ENCODE measurements at places on chromosomes 11 and 22.
A peak's percentile ranks its signal among the peaks of the same experiment; 100 is the strongest.

DNA sequence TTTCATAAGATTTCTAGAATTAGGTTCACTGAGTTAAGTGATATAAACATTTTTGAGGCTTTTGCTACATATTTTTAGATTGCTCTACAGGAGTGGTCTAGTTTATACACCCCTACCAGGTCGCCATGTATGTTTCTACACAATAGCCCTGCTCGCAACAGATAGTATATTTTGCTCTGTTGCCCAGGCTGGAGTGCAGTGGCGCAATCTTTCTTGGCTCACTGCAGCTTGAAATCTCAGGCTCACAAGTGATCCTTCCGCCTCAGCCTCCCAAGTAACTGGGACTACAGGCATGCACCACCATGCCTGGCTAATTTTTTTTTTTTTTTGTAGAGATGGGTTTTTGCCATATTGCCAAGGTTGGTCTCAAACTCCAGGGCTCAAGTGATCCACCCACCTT, 10.4 kb downstream of the ZNRF3 start:
- DNase-seq, result no peak

GRCh38 chr11:131121426-131122333, 205.4 kb upstream of the SNX19 start:
- DNase-seq, result no peak

DNA sequence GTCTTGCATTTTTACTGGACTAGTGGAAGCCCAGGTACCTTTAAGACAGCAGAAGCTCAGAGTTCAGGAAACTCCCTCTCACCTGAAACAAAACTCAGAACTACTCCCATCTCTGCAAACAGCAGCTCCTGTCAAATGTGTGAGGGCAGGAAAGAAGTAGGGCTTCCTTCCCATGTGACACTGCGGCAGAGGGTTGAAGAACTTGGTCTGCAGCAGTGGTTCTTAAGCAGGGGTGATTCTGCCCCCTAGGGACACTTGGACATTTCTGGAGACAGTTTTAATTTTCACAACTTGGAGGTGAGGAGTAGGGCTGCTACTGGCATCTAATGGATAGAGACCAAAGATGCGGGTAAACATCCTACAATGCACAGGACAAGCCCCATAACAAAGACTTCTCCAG, 63.4 kb downstream of the RCN1 start:
- DNase-seq, result no peak

DNA sequence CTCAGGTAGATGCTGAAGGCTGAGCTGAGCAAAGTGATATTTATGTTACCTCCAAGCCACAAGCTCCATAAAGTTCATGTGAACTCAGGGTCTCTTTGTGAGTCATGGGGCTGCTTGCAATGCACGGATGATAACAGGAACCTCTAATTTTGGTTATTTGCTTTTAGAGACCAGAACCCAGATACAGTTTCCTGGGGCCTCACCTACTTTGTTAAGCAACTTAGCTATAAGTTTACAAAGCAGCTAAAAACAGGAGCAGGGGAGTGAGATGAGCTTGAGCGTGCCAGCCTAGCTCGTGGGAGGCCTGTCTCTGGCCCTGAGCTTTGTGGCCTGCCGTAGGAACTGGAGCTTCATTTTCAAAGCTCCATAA, 29.2 kb downstream of the SREBF2 start:
- DNase-seq, result peak; percentile 31

GRCh38 chr11:69881467-69882269, 62.5 kb upstream of the FGF3 start:
- no peak for DNase-seq

DNA sequence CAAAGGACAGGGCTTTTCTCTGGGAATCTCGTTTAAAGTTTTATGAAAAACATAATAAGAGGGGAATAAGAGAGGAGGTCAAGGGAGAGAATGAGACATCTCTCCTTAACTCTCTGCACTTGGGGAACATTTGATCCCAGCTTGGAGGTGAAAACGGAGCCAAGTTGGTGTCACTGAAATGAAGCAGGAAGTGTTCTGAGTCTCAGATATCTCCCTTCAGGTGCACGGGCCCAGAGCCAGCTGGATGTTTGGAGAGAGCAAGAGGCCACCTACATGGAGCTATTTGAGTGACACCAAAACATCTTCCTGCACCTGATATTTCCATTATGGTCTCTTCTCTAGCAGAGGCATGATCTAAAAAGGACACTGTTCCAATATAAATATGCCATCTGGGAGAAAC, 85.7 kb downstream of the BLID start:
- no peak for DNase-seq

- no peak for DNase-seq
Measured at GRCh38 chr11:72816404-72816990, 2.3 kb downstream of the ATG16L2 start.

DNA sequence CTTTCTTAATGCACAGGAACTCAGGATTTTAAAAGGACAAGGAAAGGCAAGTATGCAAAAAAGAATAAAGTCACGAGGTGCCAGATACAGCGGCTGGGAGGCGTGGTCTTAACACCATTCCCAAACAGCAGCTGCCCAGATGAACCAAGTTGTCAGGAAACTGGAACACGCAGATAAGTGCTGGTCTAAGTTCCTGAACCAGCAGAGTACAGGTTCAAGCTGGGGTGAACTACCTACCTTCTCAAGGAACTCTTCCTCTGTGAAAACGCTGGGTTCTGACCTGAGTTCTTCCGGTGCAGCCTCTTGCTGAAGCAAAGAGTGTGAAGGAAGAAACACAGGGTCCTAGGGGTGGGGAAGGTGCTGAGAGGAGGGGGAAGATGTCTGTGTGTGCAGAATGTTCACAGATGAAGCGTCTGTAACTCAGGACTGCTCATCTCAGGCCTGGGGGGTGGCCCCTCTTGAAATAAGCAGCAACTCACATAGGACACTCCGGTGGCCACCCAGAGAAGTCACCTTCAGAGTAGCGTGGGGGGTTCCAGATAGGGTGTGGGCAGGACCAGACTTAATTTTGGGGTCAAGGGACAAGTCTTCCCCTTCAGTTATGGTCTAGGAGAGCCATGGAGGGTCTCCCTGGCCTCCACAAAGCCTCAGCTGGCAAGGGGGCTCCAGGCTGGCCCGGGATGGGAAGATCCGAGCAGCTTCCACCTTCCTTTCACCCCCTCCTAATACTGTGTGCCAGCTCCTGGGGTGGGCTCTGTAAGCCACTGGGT, 3.2 kb downstream of the TPST2 start:
- no peak for DNase-seq

DNA sequence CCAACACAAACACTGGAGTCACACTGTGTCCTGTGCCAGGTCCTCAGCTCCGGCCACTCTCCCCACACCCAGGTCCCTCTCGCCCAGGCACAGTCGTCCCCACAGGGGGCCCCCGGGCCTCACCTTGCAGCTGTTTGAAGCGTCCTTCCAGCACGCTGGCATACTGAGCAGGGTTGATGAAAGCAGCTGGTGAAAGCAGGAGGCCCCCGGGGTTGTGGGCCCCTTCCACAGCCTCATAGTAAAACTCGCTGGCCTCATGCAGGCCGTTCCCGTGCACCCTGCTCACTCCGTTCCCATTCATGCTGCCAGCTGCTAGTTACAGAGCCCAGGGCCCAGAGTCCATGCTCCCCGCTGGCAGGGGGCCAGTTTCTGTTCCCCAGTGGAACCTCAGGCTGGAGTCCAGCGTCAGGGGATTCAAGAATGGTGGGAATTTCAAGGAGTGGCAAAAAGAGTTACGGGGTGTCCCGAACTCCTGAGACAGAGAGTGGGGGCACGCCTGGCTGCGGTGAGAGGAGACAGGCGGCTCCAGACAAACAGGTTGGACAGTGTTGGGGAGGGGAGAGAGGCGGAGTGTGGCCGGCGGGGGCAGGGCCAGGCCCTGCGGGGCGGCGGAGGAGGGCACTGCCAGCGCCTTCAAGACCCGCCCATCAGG, 10.6 kb downstream of the SPTBN2 start:
- DNase-seq, result no peak

GRCh38 chr11:111088847-111089355, 156.6 kb upstream of the POU2AF2 start:
- DNase-seq, result no peak

- DNase-seq, result no peak
Measured at GRCh38 chr22:32583921-32584335, 109.3 kb downstream of the FBXO7 start.

DNA sequence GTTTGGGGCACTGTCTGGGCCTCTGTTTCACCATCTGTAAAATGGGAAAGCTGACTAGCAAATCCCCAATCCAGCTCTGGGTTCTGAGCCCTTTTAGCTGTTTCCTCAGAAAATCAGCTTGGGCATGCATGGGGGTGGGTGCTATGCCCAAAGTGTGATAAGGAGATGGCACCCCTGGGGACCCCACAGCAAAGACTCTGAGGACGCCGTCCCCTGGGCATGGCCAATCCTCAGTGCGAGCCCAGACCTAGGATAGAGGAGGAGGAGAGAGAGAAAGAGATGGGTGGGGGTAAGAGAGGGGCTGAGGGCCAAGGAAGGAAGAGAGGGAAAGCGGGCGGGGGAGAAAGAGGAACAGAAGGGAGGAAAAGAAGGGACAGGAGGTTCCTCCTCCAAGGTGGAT, 31.8 kb downstream of the TPBGL start:
- DNase-seq, result no peak

Data from effector CD4-positive, alpha-beta T cell (primary cell).